ENCODE measurements at places on chromosomes 1 and 21.

GRCh38 chr1:218867941-218868626, 305.6 kb upstream of the LYPLAL1 start:
- no peak for DNase-seq

DNA sequence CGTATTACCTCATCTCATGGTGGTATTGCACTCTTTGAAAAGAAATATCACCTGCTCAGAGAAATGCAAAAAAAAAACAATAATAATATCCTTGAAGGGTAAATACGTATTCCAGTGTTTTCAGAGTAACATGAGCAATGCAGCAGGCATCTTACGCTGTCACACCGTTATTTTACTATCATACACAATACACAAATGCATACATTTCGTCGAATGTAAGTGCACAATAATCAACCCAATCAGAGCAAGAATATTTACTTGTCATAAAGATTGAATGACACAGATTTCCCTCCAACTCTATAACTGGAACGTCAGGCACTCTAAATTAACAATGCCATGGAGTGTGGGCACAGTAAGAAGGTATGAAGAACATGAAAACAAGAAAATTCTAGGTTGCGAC, 1050.1 kb downstream of the PLA2G4A start:
- DNase-seq: no peak

DNA sequence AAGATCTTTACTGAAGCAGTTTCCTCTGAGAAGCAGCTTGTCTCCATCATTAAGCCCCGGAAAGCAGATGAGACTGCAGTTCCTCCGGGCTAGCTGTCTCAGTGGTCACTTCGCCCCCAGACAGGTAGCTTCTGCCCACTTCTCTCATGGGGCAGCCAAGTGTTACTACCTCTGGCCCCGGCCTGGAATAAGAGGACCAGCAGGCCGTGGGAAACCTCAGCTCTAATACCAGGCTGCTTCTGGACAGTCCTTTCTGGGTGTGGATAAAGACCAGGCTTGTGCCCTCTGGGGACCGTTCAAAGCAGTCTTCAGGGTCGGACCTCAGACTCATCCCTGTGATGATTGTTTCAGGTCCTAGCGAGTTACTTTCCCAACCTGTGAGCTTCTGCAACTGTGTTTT, 54.8 kb downstream of the RUNX3 start:
- no peak for DNase-seq

DNA sequence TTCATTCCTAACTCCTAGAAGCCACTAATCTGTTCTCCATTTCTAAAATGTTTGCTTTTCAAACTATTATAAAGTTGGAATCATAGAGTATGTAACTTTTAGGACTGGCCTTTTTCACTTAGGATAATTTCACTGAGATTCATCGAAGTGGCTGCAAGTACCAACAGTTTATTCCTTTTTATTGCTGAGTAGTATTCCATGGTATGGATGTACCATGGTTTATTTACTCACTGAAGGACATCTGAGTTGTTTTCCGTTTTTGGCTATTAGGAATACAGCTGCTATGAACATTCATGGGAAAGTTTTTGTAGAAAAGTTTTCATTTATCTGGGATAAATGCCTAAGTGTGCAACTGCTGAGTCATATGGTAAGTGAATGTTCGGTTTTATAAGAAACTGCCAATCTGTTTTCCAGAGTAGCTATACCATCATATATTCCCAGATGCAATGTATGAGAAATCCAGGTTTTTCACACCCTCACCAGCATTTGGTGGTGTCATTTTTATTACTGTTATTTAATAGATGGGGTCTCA, 66.3 kb downstream of the SLC27A3 start:
- DNase-seq: no peak

DNA sequence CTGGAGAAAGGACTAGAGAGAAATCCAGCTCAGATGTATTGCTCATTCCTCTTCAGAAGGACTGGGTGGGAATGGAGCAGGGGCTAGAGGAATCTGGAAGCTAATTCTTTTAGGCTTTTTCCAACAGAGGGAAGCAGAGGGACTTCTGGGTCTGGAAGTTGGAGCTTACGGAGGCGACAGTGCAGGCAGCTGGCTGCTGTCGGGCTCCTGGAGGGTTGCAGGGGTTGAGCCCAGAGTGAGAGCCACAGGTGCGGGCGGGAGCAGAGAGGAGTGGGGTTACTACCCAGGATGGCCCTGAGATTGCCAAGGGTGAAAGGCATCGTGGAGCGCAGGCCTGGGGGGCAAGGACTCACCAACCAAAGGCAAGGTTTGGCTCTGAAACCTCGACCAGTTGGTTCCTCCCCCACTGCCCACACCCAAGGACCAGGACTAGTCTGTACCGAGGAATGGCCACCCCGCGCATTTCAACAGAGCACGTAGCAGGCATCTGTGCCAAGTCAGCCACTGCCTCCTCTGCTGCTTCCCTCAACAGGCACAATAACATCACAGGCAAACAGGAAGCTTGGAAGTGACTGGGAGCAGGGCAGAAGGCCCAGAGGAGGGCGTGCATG, 22.7 kb upstream of the EDN2 start:
- DNase-seq: no peak

- DNase-seq: no peak
Measured at GRCh38 chr21:30257773-30258172, 25.0 kb downstream of the KRTAP24-1 start.

DNA sequence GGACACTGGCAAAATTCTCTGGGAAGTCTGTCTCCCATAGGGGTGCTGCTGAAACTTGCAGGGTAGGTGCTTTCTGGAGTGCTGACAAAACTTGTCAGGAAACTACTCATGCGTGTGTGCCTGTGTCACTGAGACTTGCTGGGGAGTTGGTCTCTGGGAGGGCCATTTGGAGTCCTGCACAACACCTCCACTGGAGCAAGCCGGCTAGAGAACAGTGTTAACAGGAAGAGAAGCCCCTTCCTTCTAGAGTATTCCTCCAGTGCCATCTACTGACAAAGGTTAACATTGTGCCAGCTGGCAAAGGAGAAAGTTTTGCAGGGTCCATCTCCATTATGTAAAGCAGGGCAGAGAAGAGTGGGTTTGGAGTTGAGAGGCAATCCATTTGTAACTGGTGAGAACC, 30.0 kb downstream of the ZMYM4 start:
- DNase-seq: no peak

- DNase-seq: no peak
Measured at GRCh38 chr1:8938232-8938999, 7.3 kb upstream of the CA6 start.

DNA sequence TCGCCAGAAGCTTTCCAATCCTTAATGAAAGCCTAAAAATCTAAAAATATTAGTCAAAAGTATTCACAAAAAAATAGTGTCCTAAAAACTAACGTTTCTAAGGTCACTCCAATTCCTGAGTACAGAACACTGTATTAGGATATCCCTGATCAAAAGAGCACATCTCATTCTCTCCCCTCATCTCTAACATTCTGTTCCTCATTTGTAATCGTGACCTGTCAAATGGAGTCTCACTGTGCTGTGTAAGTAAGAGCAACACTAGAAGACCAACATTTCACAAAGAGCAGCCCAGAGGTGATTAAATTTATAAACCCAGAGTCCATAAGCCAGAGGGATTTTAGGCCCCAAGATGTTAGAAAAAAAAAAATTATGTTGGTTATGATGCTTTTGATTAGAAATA, 26.3 kb downstream of the RGS2 start:
- no peak for DNase-seq

GRCh38 chr1:222910699-222911098, 95.9 kb downstream of the DISP1 start:
- DNase-seq: no peak

DNA sequence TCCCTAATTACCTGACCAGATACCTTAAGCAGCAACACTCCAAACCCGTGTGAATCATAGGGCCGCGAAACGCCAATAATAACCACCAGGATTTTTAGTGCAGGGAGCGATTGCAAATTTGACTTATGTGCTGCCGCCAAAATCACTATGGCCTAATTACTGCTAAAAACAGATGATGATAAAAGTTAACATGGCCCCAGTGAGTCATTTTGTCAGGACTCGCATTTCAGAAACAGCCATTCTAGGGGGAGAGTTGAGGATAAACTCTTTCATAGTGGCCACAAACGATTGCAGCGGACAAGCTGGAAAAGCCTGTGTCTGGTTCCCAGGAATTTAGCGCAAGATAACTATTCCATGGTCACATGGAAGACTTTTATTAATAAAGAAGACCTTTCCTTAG, 103.4 kb downstream of the HLX start:
- DNase-seq: no peak

GRCh38 chr1:230540421-230541155, 101.7 kb upstream of the COG2 start:
- DNase-seq: no peak

Data from stimulated activated CD8-positive, alpha-beta memory T cell treated with anti-CD3 and anti-CD28 coated beads, Interleukin-7, amount 100 ng/mL, for 1 hour (primary cell).